ENCODE measurements at places on chromosomes 12 and 14. TPM values are rescaled to one million over a fixed set of nuclear protein-coding genes. Genes with fewer than 3 reads are reported as not detected.

DNA sequence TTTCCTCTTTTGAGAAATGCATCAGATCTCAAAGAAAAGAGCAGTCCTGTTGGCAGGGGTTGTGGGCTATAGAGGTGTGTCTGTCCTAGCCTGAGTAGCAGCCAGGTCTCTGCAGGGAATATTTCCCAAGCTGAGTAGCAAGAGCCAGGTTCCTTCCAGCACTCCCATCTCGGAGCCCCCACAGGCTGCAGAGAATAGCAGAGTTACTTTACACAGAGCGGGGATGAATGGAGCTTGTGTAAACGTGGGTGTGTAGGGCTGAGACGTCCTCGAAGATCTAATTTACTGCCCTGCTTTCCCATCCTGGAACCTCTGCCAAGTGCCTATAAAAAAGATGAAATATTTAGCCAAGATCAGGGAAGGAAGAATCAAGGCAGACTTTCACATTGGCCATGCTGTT, 156.6 kb downstream of the TSPAN9 start:
- no peak for DNase-seq

The GYS2 gene
- 0.11 TPM for total RNA-seq

- no peak for DNase-seq
These were observed 16.0 kb upstream of the PLEKHH1 start for GRCh38 chr14:67517083-67517482.

GRCh38 chr14:87013583-87013982, 979.4 kb downstream of the GALC start:
- no peak for DNase-seq

DNA sequence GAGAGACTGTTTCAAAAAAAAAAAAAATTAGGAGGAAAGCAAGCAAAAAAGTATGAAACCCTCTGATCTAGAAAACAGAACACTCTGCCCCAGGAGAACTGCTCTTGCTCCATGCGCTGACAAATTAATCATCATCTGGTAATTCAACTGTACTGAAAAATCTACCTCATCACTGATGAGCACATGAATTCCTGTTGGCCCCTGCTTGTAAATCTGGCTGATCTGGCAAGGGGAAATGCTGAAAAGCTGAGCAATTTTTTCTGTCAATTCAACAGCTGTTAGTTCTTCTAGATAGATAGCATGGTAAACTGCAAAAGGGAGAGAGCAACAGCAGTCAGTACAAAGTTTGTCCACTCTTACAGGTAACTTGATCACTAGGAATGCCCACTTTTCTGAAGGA, 15.2 kb upstream of the CSRNP2 start:
- DNase-seq, result no peak

The NOPCHAP1 gene
- total RNA-seq, result 15.7 TPM
